NCI-H1105 (cell line): ENCODE measurements at places on chromosomes 5 and 9.

DNA sequence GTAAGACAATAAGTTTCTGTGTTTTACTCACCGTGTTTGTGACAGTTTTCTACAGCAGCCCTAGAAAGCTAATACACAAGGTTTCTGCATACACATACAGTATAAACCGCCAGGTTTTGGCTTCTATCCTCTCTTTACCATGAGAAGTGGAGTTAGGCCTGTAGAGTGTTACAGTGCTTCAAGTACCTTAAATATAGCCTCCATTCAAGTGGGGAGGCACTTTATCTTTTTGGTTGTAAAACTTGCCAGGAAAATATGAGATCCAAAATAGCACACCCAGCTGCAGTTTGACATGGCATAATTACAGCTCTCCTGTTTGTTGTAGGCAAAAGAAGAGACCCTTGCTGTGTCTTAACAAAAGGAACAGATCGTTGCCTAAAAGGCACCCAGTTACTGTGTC is 90.3 kb upstream of the PTPN3 start:
- peak; percentile 29 for DNase-seq

GRCh38 chr9:14761584-14761983 is 39.1 kb upstream of the CER1 start:
- DNase-seq, result no peak

GRCh38 chr5:173781432-173781815 is 106.7 kb upstream of the CPEB4 start:
- DNase-seq, result no peak

DNA sequence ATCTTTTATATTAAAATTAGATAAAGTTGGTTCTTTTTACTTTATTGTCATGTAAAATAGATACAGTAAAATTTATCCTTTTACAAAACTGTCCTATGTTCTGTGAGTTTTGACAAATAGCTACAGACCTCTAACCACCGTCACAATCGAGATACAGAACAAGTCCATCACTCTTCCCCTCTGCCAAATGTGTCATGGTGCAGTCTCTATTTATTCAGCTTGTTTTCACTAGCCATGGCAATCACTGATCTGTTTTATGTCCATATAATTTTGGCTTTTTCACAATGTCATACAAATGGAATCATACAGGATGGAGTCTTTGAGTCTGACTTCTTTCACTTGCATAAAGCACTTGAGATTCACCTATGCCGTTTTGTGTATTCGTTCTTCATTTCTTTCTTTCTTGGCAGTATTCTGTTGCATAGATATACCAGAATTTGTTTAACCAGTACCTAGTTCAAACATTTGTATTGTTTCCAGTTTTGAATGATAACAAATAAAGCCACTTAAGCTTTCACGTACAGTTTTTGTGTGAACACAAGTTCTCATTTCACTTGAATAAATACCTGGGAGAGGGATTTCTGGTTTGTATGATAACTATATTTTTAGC is 273.2 kb upstream of the MPDZ start:
- DNase-seq, result peak; percentile 63

- no peak for DNase-seq
Measured at GRCh38 chr5:169801781-169802180, 164.7 kb downstream of the DOCK2 start.

DNA sequence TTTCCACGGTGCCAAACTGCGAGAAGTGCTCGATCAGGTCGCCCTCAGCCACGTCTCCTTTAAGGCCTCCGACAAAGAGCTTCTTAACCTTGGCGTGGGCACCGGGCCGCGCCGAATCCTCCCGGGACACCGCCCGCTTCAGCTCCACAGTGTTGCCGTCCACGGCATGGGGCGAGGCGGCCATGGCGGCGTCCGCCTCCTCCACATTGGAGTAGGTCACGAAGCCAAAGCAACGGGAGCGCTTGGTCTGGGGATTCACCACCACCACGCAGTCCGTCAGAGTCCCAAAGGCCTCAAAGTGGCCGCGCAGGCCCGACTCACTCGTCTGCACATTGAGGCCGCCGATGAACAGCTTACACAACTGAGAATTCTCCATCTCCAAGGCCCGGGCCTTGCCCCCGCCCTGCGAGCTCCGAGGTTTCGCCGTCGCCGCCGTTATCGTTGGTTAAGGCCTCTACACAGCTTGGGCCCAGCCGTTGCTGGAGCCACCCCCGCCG is 424 bp downstream of the HNRNPA0 start:
- DNase-seq, result no peak

DNA sequence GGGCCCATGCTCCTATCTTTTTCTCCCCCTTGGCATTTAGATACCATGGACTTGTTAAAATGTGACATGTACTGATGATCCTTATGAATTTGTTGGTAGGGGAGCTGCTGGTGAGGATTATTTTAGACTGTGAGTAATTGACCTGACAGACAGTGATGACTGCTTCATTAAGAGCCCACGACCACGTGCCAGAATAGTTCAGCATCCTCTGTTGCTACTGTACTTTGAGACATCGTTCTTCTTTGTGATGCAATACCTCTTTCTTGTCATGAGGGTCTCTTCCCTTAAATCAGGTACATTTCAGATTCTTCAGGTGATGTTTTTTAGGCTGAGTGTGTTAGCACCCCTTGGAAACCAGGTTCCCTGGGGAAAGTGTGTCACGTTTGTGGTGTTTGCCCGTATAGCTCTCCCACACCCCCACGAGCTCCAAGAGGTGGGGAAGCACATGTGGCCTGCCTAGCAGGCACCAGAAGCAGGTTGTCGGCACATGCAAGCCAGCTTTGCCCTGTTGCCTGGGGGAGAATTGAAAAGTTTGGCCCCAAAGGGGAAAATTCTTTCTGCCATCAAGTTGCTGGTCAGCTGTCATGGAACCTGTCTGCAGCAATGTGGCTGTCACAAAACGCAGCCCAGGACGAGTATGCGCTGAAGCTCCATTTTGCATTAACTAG is 25.1 kb downstream of the QRFP start:
- DNase-seq, result no peak

- no peak for DNase-seq
Measured at GRCh38 chr5:32589942-32590869, 4.8 kb downstream of the SUB1 start.

GRCh38 chr9:28951945-28952344 is 1378.7 kb upstream of the C9orf72 start:
- no peak for DNase-seq

DNA sequence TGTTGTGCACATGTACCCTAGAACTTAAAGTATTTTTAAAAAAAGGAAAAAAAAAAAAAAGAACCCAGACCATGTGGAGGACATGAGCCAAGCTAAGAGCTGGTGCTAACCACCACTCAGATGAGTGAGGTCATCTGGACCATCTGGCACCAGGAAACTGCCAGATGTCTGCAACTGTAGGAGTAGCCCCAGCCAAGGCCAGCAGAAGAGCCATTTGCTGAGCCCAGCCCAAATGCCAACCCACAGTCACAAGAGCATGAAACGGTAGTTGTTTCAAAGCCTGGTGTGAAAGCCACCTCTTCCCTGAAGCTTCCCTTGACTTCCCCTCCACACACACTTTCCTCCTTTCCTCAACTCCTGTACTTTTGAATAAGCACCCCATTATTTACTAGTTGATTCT is 69.2 kb upstream of the FCN1 start:
- DNase-seq, result no peak

GRCh38 chr5:146041180-146041789 is 64.1 kb downstream of the PLAC8L1 start:
- DNase-seq, result no peak

DNA sequence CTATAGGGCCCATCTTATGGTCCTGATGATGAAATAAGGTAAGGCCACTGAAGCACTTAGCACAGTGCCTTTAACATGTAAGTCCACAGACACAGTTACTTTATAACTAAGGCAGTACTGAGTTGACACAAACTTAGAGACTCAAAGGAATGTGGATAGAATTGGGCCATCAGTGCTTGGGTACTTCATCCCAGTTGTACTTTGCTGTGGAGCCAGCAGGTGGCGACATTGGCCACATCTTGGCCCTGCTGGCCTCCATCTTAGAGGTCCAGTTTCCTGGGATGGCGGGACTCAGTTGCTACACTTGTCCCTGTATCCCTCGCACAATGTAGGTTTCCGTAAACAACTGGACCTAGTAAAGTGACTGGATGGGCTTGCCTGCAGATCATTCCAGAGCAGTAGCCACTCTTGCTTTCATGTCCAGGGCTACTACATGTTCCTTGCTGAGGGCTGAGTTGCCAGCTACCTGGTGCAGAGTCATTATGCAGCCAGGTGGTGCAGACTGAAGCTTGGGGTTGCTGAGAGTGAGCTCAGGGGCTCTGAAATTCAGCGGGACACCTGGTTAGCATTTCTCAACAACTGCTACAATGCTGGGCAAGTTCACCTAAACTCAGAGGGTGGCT is 10.6 kb downstream of the MTAP start:
- DNase-seq, result peak; percentile 32

- no peak for DNase-seq
Measured at GRCh38 chr5:85334-85995, 6.5 kb upstream of the PLEKHG4B start.

- no peak for DNase-seq
Measured at GRCh38 chr9:95495961-95496360, 20.8 kb downstream of the PTCH1 start.

- DNase-seq, result no peak
Measured at GRCh38 chr5:26894719-26895263, 143.6 kb downstream of the CDH9 start.

DNA sequence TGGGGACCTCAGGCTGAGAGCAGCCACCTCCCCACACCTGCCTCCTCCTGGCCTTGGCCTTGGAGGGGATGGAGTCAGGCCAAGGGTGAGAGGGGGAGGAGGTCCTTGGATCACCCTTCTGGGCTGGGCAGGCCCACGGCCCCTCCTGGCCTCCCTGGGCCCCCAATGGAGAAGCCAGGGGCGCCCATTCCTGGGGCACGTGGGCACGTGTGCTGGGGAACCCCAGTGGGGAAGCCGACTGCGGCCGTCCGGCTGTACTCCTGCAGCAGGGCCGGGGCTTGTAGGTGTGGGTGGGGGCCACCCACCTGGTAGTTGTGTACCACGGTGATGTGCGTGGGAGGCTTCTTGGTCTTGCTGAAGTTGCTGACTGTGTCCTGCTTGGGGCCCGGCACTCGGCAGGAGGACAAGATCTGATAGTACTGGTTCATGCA is 8.5 kb downstream of the CRAT start:
- no peak for DNase-seq

GRCh38 chr9:134863941-134864820 is 16.4 kb upstream of the FCN2 start:
- DNase-seq, result no peak

DNA sequence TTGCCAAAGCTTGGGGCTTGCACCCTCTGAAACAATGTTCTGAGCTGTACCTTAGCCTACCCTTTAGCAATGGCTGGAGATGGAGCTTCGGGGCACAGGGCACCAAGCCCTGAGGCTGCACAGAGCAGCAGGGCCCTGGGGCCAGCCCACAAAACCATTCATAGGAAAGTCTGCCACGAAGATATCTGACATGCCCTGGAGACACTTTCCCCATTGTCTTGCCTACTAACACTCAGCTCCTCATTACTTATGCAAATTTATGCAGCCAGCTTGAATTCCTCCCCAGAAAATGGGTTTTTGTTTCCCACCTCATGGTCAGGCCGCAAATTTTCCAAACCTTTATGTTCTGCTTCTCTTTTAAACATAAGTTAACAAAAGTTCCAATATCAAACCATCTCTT is 105.7 kb downstream of the DTWD2 start:
- DNase-seq, result no peak
